ENCODE measurements at places on chromosomes 2 and 18.
A peak's percentile ranks its signal among the peaks of the same experiment; 100 is the strongest.

DNA sequence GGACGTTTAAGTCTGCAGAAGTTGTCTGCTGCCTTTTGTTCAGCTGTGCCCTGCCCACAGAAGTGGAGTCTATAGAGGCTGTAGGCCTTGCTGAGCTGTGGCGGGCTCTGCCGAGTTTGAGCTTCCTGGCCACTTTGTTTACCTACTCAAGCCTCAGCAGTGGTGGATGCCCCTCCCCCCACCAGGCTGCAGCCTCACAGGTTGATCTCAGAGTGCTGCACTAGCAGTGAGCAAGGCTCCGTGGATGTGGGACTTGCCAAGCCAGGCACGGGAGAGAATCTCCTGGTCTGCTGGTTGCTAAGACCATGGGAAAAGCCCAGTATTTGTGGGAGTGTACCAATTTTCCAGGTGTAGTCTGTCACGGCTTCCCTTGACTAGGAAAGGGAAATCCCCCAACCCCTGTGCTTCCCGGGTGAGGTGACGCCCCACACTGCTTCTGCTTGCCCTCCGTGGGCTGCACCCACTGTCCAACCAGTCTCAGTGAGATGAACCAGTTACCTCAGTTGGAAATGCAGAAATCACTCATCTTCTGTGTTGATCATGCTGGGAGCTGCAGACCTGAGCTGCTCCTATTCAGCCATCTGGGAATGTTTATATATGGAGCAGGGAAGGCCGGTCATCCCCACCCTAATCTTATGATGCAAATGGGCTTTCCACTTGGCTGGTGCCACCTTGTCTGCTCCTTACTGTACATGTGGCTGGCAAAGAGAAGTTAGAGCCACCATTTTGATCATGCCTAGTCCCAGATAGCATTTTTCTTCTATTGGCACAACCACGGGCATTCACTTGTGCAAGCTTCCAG is 156.9 kb upstream of the ITGA6 start:
- DNase-seq: no peak

DNA sequence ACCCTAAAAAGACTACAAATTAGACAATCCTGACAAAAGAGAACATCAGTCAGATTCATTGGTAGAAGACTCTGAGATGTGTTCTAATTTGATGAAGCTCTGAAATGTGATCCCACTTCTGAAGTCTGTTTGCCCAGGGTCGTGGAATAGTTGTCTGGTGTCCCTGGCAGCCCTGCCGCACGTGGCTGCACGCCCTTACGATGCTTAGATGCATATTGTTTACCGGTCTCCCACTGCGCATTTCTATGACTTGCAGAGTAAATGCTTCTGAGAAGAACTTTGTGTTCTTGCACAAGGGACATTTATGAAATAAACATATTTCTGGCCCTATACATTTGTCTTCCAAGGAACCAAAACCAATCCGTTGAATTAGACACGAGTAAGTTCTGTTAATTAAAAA is 243.2 kb downstream of the BABAM2 start:
- DNase-seq: no peak

- peak; percentile 63 for DNase-seq
These were observed 50.5 kb downstream of the MTA3 start for GRCh38 chr2:42618972-42619371.

GRCh38 chr2:8893978-8894820 is 56.8 kb upstream of the KIDINS220 start:
- no peak for DNase-seq

DNA sequence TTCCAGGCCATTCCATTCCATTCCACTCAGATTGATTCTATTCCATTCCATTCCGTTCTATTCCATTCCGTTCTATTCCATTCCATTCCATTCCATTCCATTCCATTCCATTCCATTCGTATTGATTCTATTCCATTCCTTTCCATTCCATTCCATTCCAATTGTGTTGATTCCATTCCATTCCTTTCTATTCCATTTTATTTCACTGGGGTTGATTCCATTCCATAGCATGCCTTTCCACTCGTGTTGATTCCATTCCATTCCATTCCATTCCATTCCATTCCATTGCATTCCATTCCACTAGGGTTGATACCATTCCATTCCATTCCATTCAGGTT is 1142.3 kb downstream of the RPIA start:
- peak; percentile 28 for DNase-seq

GRCh38 chr2:102652126-102652525 is 32.8 kb downstream of the SLC9A2 start:
- DNase-seq: no peak

DNA sequence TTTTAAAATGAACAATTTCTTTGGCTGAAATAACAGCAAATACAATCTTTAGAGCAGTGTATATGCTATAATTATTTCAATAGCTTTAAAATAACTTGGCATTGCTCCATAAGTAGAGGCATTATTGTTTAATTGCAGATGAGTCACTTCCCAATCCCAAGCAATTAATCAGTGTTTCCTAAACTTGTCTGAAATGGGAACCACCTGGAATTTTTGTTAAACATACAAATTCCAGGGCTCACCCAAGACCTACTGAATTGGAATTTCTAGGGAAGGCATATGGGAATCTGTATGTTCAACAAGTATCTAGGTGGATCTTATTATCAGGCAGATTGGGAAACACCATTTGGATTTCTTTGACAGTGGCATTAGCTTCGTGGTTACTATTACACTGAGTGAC is 27.1 kb upstream of the FMNL2 start:
- DNase-seq: no peak

- DNase-seq: no peak
These were observed 79.6 kb upstream of the DNMT3A start for GRCh38 chr2:25421289-25421688.

DNA sequence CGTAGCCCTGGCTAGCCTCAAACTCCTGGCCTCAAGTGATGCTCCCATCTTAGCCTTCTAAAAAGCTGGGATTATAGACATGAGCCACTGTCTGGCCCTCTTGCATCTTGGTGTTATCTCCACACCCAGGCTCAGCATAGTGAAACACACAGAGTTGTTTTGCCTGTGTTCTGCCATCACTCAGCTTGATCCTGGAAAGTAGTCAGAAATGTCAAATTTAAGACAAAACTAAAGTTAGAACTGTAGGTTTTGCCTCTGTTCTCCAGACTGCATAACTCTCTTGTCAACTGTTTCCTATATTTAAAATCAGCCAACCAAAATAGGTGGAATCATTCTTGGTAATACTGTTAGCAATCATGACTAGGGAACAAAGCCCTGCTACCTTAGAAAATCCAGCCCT is 72.1 kb upstream of the GULP1 start:
- DNase-seq: no peak

DNA sequence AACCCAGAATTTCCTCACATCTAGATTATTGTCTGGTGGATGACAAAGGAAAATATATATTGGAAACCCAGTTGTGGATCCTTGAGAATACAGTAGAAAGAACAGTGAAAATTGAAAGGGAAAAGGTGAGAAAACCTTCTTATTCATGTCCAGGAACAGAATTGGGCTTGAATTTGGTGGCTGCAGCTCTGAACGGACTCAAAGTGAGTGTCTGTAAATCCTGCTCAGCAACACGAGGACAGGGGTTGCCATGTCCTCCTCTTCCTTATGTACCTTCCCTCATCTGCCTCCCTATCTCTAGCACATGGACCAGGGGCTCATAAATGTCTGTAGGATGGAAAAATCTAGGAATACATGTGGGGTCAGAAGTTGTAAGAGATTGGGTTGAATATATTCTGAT is 152.2 kb downstream of the RPIA start:
- no peak for DNase-seq

GRCh38 chr2:134218414-134218813 is 35.5 kb upstream of the MGAT5 start:
- no peak for DNase-seq

- no peak for DNase-seq
These were observed 1710.2 kb upstream of the SLC39A10 start for GRCh38 chr2:193946806-193947205.

- peak; percentile 78 for DNase-seq
These were observed 22.9 kb downstream of the ZNF532 start for GRCh38 chr18:58887613-58887963.

- peak; percentile 34 for DNase-seq
These were observed at the start of gene TUBB6 for GRCh38 chr18:12307701-12308385. Gene TUBB6, plus strand, starts transcription at chr18:12308241. Its CDS starts 52 bp downstream, at chr18:12308293.

GRCh38 chr2:160028431-160029269 is 33.8 kb downstream of the PLA2R1 start:
- peak; percentile 12 for DNase-seq

GRCh38 chr2:64615192-64615763 is 38.4 kb downstream of the SERTAD2 start:
- no peak for DNase-seq

DNA sequence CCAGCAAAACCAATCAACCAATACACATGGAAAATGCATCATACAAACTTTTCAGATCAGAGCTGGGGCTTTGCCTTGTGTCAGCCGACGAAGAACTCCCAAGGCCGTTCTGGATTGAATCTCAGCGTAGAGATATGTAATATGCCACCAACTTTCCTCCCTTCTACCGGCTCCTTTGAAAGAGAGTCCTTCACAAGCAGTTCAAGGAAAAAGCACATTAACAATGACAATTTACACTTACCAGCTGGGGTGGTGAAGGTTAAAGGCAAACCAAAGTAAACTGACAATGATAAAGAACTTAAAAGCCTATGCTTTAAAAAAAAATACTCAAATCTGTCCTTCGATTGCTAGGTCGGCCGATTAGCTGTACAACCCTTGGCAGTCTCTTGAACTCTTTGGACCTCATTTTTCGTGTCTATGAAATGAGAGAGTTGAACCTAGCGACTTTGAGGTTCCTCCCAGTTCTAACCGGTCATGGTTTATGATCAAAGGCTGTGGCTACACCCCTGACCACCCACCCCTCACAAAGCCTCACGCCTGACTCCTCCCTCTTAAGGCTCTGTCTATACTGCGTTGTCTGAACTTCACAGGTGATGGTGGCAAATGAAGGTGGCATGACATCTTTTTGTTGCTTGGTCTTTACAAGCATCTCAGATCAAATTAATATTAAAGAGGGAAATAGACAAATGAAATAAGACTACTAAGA is 46.2 kb downstream of the BCL2 start:
- no peak for DNase-seq

DNA sequence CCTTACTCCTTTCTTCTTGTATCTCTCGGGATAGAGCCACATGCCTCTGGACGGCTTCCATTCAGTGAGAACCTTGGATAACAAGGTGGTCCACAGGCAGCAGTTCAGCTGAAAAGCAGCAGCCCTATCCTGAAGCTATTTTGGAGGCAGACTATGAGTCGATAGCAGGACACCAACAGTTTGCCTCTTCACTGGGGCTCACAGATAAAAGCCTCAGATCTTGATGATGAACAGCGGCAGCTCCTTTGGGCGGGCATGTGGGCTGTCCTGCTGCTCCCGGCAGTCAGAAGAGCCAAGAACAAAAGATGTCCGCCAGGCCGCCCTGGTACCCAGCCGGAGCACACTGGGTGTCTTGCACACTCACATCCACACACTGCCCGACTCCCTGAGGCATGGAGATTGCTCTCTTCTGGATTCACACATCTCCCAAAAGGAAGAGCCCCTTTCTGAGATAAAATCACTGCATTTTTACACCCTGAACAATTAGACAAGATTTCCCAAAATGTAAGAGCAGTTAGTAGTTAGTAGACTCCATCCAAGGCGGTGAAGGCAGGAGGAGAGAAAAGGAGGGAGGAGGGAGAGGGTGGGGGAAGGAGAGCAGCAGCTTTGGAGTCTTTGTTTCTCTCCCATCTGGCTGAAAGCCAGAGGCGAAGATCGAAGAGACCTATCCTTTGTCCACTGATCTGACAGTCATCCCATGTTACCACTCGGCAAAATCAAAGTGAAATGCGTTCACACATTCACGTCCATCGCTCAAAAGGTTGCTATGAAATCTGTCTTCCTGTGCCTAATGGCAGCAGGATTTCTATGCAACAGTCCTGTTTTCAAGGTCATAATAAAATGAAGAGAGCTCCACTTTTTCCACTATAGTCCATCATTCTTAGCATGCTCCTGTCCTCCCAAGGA is 90.1 kb upstream of the KLF7 start:
- peak; percentile 39 for DNase-seq

GRCh38 chr2:169637620-169638019 is 53.5 kb downstream of the PPIG start:
- no peak for DNase-seq

DNA sequence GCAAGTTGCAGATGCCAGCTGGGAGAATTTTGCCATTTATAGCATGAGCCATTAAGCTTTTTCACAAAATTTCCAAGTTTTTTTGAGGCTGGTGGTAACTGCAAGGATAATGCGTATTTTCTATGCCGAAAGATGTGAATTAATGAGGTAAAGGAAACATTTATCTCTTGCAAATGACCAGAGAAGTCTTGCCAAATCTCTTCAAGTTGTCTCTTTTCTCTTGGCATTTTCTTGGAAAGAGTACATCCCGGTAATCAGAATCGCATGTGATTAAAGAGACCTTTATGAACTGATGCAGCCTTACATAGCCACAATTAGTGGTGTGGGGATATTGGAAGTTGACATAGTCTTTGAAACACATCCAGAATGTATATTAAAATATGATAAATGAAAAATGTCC is 136.5 kb upstream of the MMADHC start:
- no peak for DNase-seq

Data from A172 (cell line).